Putamen (tissue), 1 donor: ENCODE measurements at places on chromosomes 5 and 9.

- DNase-seq = no peak
Measured at GRCh38 chr9:124105266-124105665, 93.7 kb downstream of the LHX2 start.

GRCh38 chr5:94778732-94779131, 160.3 kb downstream of the SLF1 start:
- DNase-seq = no peak

DNA sequence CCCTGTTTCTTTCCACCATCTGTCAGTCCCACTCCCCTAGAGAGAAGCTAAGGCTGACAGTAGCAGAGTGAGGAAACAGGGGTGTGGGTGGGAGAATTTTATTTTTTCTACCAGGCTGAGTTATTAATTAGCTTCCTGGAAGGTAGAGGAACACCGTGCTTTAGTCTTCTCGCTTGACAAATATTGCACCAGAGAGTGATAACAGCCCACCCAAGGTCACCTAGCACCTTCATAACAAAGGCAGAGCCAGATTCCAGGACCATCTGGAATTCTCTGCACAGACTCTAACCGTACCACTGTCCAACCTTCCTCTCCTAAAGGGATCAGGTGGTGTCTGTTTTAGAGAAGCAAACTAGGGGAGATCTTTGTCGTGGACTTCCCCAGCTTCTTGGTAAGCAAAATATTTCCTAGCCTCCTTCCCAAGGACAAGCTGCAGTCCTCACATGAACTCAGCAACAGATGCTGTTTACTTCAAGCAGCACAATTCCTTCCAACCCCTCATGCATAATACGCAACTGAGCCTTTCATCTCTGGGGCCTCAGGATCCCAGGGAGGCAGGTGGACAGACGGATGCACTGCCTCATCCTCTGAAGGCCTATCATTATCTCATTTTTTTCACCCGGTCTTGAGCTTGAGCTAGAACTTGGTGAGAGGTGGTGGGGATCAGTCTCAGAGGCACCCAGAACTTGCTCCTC, 308.7 kb upstream of the BRINP1 start:
- no peak for DNase-seq

DNA sequence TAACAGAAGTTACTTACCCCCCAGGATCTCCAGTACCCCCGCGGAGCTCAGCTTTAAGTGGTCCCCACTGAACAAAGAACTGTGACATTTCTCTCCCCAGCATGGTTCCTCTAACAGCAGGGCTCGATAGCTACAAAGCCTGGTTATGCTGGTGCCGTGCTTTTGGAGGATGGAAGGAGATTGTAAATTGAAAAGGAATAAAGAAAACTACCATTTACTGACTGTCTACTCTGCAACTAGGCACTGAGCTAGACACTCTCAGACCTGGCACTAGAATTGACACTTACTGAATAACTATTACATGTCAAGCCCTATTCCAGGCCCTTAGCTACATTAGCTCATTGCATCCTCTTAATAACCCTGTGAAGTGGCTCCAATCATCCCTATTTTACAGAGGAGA, 145.3 kb downstream of the TTLL11 start:
- DNase-seq = no peak

DNA sequence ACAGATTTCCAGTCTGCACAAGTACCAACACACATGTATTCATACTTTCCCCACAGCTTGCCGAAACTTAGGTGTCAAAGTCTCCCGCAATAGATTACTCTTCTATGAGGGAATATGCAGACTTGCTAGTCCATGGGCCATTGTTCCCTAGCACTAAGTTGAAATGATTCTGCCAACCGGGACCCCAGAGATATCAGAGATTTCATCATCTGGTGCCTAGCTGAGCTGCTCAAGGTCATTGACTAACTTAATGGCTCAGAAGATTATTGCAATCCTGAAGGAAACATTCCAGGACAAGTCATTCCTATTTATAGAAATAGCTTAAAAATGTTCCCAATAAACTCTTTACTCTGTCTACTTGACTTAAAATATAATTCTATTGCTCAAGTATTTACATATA, 202.6 kb downstream of the PIK3R1 start:
- no peak for DNase-seq

GRCh38 chr9:29730163-29730562, 2156.9 kb upstream of the C9orf72 start:
- no peak for DNase-seq

DNA sequence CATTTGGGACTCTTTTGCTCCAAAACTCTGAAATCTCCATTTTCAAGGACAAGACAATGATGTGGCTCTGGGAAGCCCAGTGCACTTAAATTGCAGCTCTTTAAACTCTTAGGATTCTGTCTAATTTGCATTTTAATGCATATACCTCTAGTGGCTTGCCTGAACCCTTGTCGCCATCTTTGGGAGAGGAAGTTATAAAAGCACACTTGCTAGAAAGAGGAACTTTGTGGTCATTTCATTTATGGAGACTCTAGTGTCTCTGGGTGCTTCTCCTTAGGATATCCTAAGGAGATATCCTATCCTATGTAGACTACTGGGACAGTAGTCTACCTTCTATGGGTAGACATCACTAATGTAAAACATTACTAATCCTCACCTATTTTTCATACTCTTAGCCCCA, 77.3 kb upstream of the SLC1A3 start:
- DNase-seq = no peak

- no peak for DNase-seq
Measured at GRCh38 chr5:52794519-52794918, 6.8 kb downstream of the ITGA1 start.

GRCh38 chr5:61416010-61416409, 84.0 kb downstream of the ZSWIM6 start:
- DNase-seq = no peak

GRCh38 chr9:123406691-123407216, 50.8 kb downstream of the CRB2 start:
- DNase-seq = no peak

- no peak for DNase-seq
Measured at GRCh38 chr5:151374539-151374938, 27.2 kb upstream of the SLC36A2 start.

DNA sequence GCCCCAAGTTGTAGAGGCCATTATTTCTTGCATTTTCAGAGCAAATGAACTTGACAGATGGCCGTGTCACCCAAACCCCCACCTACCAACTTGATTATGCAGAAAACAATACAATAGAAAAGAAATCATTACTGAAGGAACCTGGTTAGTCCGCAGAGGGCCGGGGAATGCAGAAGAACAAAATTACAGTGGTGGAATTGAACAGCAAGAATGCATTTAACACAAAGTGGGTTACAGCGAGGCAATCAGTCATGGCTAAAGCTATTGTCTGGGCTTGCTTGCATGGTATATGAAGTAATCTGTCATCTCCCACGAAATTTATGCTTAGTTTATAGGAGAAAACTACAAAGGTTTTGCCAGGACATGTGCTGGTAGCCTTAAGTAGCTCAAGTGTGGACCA, 238.3 kb upstream of the IRX1 start:
- no peak for DNase-seq
